NCI-H2081 (cell line): ENCODE measurements at places on chromosomes 5 and 9.

GRCh38 chr9:115127191-115127817 lies 9.3 kb upstream of the TNC start:
- DNase-seq, result no peak

DNA sequence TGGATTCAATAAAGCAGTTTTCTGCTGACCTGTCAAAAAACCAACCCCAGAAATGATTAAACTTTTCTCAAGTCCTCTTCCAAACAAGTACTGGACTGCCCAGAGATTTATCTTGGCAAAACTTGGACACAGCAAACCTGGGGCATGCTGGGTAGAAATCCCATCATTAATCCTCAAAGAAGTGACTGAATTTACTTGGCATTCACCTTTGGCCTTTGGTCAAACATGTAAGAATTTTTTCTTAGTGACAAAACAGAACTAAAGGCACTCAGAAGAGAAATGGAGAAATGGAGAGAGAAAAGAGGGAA lies 248.6 kb upstream of the NREP start:
- DNase-seq, result no peak

DNA sequence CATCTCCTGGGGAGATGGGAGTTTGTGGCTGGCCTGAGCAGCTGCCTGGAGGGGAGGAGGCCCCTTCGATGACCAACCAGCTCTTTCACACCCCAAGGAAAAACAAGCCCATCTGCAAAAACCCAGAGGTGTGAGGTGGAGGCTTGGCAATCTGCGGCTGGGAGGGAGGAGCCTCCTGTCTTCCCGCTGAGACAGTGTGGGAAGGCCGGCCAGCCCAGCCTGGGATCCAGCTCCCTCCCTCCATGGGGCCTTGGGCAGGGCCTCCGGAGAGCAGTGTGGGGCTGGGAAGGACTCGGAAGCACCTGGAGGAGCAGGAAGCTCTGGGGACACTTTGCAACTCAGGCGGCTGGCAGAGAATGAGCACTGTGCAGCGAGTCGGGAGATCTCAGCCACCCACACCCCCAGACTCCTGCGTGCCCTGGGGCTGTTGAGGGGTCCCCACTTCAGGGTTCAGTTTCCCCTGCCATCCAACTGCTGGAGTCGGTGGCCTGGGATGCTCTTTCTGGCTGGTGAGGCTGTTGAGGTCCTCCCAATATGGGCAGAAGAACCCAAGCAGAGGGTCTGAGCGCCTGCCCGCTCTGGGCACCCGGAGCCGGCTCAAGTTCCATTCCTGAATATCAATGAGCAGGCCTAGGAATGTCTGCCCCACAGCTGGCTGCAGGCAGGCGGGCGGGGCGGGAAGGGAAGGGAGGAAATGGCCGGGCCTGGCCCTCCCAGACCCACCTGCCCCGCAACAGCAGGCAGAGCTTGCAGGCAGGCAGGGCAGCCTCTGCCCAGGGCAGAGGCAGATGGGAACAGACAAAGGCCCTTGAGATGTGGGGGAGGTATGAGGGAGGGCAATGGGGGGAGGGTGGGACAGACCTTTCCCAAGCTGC lies 101.1 kb downstream of the FGF18 start:
- no peak for DNase-seq

DNA sequence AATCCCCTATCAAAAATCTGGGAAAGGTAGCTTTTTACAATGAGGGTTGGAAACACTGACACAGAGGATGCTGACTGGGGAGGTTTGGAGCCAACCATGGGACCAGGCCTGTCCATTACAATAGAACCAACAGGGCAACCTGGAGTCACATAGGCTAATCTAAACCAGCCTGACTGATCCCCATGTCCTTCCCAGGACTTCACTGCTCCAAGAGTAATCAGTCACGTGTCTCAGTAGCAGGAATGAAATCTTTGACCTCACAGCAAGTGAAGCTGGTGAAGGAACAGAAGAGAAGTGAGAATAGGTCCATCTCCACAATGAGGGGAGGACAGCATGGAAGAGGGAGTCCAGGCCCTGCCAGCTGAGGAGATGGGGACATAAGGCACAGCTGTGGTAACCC lies 16.0 kb upstream of the GLRX start:
- no peak for DNase-seq

DNA sequence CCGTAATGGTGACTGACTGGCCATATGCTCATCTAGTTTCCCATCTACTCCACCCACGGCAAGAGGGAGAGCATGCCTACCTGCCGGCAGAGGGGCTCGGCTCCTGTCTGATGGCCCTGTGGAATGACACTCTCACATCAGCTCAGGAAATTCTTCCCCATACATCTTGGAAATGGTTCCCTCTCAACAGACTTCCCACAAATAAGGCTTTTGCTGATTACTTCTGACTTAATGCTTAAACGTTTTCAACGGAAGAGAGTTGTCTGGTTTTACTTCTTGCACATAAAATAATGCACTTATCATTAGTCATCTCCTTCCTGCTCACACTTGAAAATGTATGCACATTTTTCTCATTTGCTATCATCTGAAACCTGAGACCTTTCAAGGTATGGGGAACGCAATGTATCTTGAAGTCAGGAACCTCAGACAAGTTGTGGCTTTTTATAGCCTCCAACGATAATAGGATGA lies 129.5 kb downstream of the TTLL11 start:
- no peak for DNase-seq

DNA sequence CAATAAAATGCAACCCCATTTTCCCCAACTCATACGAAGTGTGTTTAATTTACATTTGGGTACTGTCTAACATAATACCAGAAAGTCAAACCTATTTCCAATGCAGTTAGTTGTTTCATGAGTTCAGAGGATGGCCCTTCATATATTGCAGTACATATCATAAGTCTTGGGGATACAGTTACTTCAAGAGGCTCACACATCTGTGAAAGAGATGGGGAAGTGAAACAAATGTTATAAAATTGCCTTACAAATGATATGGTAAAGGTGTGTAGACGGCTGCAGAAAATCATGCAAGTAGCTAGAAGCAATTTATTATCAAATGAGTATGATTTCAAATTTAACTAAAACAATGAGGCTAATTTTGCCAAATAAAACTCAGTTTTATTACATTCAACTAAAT lies 219.0 kb upstream of the CDH12 start:
- no peak for DNase-seq

- DNase-seq, result no peak
These were observed 6.8 kb downstream of the LMX1B start for GRCh38 chr9:126620478-126620877.

DNA sequence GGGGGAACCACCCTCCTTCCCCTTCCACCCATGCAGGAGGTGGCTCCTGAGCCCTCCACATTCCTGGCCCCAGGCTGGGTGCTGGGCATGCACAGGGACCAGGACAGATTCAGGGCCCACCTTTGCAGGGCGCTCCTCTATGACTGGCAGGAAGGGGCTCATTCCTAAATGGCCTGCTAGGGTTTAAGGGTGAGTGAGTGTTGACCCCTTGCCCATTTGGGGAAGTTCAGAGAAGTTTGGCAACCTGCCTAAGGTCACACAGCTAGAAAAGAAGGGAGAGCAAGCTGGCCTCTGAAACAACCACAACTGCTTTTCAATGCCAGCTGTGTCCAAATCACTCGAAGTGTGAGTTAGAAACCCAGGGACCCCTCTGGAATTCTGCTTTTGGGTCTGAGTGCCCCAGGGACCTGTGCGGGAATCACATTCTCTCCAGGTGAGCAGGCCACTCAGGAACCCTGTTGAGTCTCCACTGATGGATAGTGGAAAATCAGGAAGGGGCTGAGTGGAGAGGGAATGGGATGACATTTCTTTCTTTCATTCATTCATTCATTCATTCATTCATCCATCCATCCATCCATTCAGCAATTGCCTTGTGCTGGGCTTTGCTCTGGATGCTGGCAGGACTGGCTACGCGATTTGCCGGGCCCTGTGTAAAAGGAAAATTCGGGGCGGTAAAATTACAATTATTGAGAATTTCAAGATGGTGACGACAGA lies 191.9 kb downstream of the C9orf50 start:
- DNase-seq, result peak; percentile 15

GRCh38 chr5:159581502-159582249 lies 251.4 kb upstream of the IL12B start:
- DNase-seq, result peak; percentile 21

GRCh38 chr9:99819123-99819855 lies 2.4 kb upstream of the NR4A3 start:
- DNase-seq, result peak; percentile 79

DNA sequence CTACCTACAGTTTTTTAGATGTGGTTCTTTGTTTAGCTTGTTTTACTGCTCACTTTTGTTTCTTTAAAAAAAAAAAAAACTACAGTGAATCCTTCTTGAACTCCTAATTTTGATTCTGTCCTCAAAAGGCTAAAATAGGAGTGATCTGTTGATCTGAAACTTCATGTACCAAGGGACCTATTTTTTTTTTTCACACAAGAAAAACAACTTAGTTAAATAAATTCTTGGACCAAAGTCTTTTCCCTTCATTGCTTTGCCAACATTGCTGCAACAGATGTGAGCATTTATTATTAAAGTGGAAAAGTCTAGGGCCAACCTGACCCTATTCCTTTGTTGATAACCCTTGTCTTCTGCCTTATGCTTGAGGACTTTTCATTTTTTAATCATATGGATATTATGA lies 236.8 kb downstream of the ARHGEF28 start:
- DNase-seq, result no peak

DNA sequence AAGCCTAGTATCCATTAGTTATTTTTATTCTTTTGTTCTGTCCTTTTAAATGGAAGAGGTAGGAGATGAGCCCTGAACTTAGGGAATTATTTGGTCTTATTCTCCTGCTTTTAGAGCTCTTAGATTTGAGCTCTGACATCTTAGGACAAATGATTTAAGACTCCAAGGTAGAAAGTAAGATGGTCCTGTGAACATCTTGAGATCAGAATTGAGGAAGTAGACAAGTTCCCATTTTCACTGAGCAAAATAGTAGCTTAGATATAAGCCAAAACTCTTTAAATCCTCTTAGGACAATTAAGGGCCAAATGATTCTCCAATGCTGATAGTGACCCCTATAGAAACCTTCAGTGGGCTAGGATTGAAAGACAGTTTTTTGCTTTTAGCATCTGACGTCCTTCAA lies 53.0 kb upstream of the RUSC2 start:
- DNase-seq, result no peak

DNA sequence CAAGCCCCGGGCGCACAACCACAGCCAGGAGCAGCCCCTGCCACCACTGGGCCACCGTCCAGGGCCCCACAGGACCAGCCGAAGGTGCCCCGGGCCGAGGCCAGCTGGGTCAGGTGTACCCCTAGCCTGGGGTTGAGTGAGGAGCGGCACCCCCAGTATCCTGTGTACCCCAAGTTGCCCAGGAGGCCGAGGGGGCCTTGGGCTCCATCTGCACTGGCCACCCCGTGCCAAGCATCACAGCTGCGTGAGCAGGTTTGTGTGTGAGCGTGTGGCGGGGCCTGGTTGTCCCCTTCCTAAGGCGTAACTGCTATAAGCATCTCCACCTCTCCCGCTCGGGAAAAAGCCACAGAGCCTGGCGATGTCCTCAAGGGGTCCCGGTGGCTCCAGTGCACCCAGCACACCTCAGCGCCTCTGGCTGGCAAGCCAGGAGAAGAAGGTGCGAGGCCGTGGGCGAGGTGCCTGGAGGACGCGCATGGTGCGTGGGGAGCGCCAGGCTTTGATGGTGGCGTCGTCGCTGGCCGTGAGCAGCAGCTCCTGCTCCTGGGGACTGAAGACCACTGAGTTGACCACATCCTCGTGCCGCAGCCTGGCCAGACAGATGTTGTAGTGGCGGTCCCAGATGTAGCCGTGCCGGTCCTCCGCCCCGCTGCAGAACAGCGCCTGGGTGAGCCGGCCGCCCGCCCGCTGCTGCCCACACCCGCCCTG lies 3.9 kb downstream of the FBXW5 start:
- no peak for DNase-seq

DNA sequence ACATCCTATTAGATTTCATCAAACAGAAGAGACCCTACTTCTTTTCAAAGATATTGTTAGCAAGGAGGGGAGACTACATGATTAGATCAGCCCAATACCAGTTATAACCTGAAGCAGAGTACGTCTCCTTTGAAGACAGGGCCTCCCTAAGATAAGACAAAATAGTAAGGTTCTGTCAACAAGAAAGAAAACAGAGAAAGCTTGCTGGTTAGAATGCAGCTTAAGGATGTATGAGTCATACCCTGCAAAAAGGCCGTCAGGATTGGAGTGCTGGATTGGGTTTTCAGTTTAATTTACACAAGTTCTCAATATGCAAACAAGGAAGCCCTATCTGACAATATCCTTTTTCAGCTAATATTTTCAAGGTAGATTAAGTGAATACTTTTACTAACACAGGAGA lies 1581.2 kb upstream of the WWC1 start:
- DNase-seq, result no peak
